ENCODE measurements at places on chromosomes 4 and X.

- no peak for DNase-seq
These were observed 439.6 kb downstream of the INPP4B start for GRCh38 chr4:142406499-142406835.

DNA sequence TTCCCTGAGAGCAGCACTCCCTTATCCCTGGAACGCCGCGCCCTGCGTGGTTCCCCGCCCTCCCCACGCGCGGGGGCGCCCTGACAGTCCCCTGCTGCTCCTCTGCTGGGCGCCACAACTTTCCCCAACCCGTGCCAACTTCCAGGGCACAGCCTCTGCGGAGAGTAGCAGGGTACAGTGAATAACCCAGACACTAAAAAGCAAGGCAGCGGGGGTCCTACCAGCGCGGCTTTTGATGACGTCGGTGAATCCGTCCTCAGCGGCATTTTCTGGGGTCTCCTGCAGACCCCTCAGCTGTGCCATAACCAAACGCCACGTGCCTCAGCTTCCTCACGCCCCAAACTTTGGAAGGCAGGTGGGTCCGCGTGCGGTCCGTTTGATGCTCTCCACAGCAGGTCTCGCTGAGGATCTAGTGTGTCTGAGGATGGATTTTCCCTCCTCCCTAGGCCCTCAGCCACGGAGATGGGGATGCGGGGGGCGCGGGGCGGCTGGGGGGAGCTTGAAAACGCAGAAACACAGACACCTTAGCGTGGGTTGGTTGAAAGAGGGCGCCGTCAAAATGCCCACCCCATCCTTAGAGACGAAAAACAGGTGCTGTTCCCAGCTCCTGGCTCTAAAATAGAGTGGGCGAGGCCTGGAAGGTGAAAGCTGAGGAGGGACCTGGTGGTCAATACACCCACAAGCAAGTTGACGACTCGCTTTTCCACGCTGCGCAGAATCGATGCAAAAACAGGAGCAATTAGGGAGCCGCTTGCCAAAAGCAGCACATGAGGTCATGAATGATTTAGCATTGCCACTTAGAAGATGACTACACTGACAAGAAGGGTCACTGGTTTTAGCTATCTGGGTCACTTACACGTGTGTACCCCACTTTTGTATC lies 405.6 kb downstream of the FAM47A start:
- DNase-seq = no peak

- no peak for DNase-seq
These were observed 792 bp downstream of the PPP1R3F start for GRCh38 chrX:49270249-49270921.

GRCh38 chrX:147646949-147647723 lies 264.6 kb upstream of the FMR1 start:
- no peak for DNase-seq

- DNase-seq = no peak
These were observed 26.7 kb upstream of the PLAC1 start for GRCh38 chrX:134684956-134685355.

- no peak for DNase-seq
These were observed 40.1 kb upstream of the HELT start for GRCh38 chr4:184978211-184978610.

- DNase-seq = no peak
These were observed 63.3 kb upstream of the GAB1 start for GRCh38 chr4:143273160-143273917.

DNA sequence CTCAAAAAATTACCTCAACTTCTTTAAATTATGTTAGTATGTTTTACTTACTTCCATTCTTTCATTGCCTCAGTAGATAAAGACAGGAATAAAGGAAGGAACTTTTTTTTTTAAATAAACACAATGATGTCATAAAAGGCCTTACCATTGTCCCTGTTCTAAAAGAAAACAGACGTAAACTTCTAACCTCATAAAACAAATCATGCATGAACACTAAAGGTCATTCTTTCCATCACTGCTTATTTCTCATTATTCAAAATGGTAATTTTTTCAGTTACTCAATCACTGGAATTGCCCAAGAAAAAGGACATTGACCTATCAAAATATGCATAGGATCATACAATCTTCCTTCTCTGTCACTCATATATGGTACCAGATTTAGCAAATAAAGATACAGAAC lies 32.2 kb upstream of the ARMCX2 start:
- DNase-seq = no peak

DNA sequence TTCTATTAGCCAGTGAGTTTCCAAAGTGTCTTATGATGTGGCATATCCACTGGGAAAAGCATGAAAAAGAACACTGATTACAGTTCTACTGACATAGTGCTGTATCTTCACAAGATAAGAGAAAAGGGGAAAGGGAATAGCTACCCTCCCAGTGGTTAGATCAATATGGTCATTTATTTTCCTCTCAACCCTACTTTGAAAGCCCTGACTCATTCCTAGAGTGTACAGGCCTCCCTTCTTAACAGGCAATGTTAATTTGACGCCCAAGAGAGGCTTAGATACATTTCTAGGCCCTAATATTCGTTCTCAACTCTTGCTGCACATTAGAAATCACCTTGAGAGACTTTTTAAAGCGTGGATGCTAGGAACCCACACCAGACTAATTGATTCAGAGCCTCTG lies 20.4 kb upstream of the BRS3 start:
- DNase-seq = no peak

DNA sequence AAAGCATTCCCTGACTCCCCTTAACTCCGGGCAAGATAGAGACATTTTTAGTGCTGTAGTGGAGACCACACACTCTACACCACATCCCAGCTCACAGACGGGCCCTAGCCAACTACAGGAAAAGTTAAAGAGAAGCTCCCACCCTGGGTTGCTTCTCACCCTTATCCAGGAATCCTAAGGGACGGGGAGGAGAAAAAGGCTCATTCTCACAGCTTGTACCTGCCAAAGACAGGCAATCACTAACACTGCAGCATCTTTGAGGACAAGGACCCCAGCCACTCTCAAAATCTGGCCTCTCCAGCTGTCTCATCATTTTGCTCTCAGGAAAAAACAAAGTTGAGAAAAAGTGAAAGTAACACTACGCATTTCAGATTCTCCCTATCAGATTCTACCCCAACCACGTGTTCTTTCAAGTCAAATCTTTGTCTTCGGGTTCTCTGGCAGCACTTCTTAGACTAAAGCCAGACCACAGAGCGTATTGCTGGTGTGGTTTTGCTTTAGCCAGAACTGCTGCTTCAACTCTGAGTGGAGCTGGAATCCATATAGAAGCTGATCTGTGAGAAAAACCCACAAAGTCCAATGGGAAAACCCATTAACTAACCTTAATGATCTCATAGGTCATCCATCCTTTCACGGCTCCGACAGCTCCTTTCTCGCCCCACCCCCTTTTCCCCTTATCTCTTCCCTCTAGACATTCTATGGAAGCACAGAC lies 605.9 kb upstream of the DIPK2B start:
- DNase-seq = no peak

DNA sequence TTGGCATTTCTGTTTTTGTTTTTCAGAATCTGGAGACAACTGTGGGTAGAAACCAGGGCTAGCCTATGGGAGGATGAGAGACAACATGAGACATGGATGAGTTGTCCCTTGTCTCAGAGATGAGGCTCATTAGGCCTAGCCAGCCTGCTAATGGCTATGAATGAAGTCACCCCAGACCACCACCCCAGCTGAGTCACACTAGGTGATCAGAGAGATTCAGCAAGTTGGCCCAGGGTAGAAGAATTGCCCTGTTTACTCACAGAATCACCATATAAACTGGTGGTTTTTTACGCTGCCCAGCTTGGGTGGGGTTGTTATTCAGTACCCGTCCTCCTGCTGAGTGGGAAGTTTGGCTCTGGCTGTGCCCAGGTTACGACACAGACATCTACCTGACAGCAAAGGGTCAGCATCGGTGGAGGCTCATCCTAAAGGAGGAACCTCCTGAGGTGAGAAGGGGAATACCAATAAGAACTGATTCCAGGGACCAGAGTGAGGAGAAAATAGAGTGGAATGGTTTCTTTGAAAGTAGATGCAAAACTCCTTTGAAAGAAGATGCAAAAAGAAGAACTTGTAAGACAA lies 17.2 kb upstream of the ARSJ start:
- no peak for DNase-seq

GRCh38 chrX:110228453-110228852 lies 89.4 kb downstream of the AMMECR1 start:
- no peak for DNase-seq

- DNase-seq = no peak
These were observed 19.0 kb downstream of the CXCL8 start for GRCh38 chr4:73759357-73759756.

DNA sequence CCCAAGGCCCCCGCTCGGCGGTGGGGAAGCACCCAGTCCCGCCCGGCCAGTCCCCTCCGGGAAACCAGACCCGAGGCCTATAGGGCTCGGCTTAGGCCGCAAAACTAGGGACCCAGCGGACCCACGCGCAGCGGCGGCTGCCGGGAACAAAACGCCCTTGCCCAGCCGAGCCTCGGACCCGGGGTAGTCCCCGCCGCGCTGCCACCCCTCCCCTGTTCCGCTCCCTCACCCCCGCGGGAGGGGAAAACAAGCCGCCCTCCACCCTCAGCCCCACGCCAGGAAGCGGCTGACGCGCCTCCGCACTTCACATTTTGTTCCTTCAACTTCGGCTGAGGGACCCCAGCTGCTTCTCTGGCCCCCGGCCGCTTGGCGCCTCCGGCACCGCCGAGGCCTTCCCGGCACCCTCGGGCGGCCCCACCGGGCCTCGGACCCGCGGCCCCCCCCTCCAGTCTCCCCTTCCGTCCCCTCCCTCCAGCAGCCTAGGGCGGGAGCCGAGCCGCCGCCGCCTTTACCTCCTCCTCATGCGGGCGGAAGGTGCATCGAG lies 694 bp downstream of the PDS5A start:
- DNase-seq = no peak

DNA sequence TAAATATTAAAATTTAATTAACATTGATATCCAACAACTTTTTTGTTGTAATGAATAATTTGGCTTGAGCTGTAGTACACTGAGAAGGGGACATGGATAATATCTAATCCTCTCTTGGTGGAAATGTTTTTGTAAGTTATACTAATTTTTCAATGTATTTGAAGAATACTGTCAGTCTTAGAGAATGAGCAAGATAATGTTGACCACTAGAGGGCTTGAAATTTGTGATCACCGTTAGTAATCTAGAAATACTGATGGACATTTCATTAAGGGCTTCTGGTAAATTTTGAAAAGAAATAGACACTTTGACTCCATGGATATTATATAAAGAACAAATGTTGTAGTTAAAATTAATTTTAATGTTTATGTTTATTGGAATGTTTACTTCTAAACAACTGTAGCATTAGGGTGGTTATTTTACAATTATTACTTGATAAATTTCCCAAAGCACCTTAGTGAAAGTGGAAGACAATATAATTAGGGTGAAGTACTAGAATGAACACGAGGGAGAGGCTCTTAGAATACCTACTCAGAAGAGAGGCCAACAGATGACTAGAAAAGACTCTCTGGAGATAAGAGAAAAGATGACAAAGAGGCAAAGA lies 20.0 kb upstream of the CAMK2D start:
- DNase-seq = no peak

DNA sequence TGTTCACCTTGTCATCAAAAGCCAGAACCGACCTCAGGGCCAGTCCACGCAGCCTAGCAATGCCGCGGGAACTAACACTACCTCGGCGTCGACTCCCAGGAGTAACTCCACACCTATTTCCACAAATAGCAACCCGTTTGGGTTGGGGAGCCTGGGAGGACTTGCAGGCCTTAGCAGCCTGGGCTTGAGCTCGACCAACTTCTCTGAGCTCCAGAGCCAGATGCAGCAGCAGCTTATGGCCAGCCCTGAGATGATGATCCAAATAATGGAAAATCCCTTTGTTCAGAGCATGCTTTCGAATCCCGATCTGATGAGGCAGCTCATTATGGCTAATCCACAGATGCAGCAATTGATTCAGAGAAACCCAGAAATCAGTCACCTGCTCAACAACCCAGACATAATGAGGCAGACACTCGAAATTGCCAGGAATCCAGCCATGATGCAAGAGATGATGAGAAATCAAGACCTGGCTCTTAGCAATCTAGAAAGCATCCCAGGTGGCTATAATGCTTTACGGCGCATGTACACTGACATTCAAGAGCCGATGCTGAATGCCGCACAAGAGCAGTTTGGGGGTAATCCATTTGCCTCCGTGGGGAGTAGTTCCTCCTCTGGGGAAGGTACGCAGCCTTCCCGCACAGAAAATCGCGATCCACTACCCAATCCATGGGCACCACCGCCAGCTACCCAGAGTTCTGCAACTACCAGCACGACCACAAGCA lies 898 bp downstream of the UBQLN2 start:
- DNase-seq = no peak

- no peak for DNase-seq
These were observed 28.9 kb downstream of the SNX25 start for GRCh38 chr4:185238215-185238681.

DNA sequence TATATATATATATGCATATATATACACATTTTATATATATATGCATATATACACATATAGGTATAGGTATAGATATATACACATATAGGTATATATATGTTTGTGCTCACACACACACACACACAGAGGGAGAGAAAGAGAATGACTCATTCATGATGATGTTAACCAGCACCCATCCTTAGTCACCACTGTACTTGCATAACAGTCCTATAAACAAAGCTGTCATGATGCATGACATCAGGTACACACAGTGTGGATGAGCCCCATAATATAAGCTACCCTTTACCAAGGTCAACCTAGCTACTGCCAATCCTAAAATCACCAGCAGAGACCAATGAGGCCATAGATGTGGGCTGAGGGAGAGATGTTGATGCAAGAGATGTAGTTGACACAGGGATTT lies 1408.0 kb downstream of the RAPGEF2 start:
- no peak for DNase-seq

- DNase-seq = no peak
These were observed 314.6 kb upstream of the CASK start for GRCh38 chrX:42237956-42238355.

DNA sequence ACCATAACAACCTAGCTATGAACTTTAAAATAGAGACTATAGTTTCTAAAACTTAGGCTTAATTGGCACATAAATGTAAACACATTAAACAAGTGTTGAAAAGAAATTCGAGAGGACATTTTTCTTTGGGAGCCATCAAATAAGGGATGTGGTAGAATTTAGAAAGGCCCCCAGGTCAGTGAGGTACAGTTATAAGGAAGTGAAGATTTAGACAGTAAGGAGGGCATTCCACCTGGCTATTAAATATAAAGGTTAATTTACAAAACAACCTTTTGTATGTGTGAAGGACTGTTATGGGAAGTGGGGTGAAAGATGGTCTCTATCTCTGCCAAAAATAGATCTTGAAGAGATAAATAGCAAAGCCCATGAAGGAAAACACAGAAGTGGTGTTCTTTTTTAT lies 83.9 kb downstream of the AFF1 start:
- no peak for DNase-seq

- no peak for DNase-seq
These were observed 57.7 kb upstream of the UGT2B7 start for GRCh38 chr4:69038582-69038981.

DNA sequence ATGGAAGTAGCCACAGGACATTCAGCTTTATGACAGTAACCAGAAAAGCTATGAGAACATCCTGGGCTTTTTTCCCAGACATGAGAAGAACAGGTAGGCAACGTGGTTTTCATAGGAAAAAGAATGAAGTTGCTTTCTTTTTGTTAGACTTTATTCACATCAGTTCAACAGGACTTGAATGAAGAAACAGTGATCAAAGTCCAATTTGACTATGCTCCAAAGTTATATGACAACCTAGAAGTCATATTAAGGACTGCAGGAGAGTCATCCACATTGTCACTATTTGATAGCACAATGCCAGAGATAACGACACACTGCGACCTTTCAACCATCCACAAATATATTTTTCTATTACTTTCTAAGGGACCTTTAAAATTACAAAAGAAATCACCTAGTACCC lies 39.2 kb upstream of the PRDX4 start:
- no peak for DNase-seq
